ENCODE measurements at places on chromosomes 3 and 15.

DNA sequence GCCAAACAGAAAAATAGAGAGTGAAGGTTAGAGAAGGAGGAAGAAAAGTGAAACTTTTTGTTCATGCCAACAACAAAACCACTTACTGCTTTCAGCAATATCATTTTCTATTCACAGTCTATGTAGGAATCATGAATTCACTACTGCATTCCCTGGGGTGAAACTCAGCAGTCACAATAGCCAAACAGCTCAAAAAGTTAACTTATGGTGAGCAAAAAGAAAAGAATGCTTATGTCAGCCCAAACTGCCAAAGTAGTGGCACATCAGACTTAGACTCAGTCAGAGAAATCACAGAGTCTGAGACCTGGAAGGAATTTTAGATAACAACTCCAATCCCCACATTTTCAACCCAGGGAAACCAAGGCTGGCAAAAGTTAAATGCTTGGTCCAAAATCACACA lies 238.7 kb upstream of the TMCO5A start:
- DNase-seq, result no peak

GRCh38 chr3:155283092-155284056 lies 10.1 kb downstream of the STRIT1 start:
- DNase-seq, result no peak

DNA sequence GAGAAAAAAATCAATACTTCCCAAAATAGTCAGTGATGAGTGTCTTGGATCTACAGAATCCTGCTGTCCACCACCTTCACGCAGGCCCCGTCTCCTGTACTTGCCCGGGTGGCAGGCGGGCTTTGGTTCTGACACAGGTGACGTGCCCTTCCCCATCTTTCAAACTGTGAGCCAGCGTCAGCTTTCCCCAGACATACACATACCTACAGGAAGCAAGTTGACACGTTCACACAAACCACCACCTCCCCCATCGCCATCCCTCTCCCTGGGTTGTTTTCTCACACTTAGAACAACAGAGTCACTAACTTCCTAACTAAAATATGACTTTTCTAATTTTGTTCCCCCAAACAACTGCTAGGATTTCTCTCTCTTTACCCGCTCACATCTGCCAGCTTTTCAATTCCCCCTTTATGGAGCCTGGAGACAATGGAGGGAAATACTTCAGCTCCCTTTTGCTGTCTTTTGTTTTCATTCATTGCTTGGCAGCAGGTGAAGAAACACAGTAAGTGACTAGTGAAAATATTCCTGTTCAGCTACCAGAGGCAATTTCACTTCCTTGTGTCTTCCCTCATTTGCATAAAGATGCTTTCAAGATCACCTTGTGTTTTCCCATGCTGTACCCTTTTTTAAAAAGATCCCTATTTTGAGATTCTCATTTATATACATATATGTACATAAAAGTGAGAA lies 248.3 kb downstream of the SLCO3A1 start:
- no peak for DNase-seq

- DNase-seq, result no peak
Measured at GRCh38 chr15:27323801-27324200, 352.8 kb downstream of the GABRG3 start.

DNA sequence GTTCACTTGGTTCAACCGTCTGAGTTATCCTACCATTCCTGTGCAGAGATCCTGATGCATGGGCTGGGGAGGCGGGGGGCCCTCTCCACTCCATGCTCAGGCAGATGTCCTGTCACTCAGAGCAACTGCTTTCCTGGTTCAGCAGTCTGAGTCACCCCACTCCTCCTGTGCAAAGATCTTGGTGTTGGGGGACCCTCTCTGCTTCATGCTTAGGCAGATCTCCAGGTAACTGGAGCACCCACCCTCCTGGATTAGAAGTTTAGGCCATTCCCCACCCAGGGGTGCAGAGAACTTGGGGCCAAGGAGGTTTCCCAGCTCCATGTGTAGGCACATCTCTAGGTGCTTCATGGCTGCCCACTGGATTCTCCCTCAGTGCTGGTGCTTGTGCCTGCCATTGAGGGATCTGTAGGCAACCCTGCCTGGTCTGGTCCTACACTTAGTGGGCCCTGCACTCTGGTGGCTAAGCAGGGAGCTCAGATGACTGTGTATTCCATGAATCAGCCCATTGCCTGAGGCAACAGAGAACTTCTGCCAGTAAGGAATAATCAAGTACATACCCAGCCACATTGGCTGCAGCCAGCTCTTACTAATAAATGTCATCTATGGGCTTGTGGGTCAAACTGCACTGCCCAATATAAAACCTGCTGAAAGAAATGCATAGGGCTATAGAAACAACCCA lies 465.4 kb upstream of the THBS1 start:
- no peak for DNase-seq

DNA sequence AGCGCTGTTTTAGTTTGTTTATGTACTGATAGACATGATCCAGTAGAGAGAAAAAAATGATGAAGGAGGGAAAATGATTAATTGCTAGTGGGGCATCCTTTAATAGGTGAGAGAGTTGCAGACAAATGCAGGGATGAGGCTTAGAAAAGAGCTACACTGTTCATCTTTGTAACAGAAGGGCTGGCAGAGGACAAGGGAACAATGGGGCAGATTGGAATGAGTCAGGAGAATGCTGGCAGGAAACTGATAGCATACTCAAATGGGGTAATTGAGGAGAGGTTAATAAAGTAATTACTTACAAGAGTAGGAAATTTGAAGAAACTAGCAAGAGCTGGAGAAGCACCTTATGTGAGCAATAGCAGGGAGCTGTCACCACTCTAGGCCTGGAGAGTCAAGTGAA lies 170.9 kb downstream of the OXSM start:
- DNase-seq, result no peak

- no peak for DNase-seq
Measured at GRCh38 chr3:120440001-120440703, 10.6 kb downstream of the FSTL1 start.

DNA sequence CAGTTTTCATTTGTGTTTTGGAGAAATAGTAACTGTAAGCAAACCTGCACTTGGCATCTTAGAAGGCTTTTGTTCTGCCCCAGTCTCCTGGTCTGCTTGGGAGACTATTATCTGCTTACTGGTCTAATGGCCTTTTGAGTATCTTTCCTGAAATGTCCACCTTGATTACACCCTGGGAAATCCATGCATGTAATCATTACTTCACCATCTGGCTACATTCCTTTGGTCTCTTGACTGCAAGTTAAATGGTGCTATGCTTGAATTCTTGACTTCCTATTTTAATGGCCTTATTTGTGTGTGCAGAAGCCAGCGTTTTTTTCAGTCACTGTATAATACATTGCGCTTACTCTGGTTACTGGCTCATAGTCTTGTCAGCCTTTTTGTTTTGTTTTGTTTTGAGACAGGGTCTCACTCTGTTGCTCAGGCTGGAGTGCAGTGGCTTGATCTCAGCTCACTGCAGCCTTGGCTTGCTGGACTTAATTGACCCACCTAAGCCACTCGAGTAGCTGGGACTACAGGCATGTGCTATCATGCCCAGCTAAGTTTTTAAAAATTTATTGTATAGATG lies 30.0 kb downstream of the CHD2 start:
- DNase-seq, result no peak

- DNase-seq, result no peak
Measured at GRCh38 chr15:57734860-57735259, 28.3 kb downstream of the POLR2M start.

DNA sequence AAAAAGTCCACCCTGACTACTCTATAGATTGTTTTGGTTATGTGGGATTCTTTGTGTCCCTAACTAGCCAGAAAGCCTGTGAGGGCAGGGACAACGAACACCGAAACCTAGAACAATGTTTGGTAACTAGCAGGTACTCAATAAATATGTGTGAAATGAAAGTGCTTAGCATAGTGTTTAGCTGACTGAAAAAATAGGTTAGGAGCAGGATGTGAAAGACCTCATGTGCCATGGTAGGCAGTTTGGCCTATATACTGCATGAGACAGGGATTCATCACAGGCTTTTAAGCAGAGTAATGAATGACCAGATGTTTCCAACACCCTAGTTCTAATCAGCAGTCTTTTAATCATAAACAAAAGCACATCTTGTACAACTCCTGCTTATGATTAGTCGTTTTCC lies 64.2 kb downstream of the MYO5A start:
- DNase-seq, result no peak

DNA sequence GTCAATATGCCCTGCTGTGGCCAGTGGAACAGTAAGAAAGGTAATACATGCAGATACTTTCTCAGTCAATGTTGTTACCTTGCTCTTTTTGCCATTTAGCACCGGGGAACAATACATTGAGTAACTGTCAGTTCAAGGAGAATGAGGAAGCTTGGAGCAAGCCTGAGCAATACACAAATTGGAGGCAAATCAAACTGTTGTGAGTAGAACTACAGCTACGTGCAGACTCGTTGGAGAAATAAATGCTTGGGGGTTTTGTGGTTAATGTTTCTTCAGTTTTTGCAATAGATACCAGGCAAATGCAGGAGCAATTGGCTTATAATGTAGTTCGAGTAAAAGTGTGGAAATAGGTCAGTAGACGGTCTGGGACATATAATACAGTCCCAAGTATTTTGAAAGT lies 587.3 kb upstream of the ROBO1 start:
- DNase-seq, result no peak

DNA sequence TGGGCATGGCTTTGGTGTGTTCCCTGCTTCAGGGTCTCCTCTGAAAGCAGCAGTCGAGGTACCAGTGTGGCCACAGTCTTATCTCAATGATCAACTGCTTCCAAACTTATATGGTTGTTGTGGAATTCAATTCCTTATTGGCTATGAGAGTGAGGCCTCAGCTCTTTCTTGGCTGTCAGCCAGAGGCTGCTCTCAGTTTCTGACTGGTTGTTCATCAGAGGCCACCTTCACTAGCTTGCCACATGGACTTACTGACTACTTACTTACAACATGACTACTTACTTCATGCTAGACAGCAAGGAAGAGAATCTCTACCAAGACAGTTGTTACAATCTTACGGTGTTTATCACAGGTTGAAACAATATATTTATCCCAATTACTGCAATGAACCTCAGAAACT lies 789.2 kb downstream of the DIPK2A start:
- no peak for DNase-seq

- peak; percentile 53 for DNase-seq
Measured at GRCh38 chr3:138389841-138390581, 41.6 kb downstream of the MRAS start.

DNA sequence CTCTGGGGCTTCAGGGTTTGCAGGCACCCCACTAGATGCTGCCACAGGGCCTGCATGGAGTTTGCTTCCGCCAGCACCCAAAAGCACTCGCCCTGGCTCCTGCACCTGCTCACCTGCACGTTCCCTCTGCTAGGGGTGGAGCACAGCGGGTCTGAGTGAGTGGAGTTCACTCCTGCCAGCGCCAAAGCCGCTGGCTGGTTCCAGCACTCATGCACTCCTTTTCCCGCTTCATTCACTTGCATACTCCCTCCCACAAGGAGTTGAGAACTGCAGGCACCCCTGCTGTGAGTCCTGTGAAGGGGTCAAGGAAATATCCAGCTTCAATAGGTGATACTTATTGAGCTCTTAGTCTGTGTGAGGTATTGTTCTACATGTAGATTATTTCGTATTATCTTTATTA lies 537.5 kb downstream of the NR2F2 start:
- DNase-seq, result no peak

- peak; percentile 30 for DNase-seq
Measured at GRCh38 chr15:93076217-93076616, 12.8 kb downstream of the RGMA start.

DNA sequence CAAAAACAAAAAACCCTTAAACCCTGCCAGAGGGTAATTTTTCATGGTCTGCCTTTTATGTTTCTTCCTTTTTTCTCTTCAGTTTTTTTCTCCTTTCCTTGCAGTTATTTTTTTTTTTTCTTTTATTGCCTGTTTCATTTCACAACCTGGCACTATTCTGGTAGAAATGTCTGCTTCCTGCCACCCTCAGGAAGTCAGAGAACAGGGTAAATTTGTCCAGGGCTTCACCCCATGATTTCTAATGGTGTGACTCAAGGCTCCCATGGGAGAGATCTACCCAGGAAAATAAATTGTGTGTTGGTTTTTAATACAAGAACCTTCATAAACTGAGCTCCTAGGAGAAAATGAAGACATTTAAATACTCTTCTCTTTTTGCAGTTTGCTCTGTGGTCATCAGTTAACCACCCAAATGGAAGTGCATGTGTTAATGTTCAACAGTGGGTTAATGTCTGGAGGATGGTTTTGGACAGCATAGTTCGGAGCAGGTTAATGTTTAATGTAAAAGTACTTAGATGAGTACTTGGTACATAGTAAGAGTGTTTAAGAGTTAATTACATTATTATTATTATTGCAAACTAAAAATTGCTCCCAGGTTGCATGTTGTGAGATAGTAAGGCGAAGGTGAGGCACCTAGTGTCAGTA lies 45.9 kb downstream of the CGNL1 start:
- DNase-seq, result no peak

- no peak for DNase-seq
Measured at GRCh38 chr3:55449527-55449926, 37.6 kb downstream of the WNT5A start.

DNA sequence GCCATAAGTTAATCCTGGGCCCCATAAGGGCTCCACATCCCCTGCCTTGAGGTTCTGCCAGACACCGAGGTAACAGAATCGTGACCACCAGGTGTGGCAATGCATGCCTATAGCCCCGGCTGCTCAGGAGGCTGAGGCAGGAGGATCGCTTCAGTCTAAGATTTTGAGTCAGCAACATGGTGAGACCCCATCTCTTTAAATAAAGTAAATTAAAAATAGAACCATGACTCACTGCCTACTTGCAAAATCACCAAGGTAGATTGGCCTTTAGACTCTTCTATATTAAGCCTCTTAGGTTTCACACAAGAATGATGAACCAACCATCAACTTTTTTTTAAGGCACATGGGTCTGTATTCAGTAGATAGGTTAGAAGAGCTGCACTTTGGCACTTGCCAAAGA lies 9.7 kb downstream of the WDR5B start:
- no peak for DNase-seq

Data from psoas muscle (tissue), 8 donors.